ENCODE measurements at places on chromosomes 7 and 10.

- ATAC-seq, result no peak
Observed at GRCh38 chr10:118516716-118517115, 78.7 kb downstream of the PRLHR start.

DNA sequence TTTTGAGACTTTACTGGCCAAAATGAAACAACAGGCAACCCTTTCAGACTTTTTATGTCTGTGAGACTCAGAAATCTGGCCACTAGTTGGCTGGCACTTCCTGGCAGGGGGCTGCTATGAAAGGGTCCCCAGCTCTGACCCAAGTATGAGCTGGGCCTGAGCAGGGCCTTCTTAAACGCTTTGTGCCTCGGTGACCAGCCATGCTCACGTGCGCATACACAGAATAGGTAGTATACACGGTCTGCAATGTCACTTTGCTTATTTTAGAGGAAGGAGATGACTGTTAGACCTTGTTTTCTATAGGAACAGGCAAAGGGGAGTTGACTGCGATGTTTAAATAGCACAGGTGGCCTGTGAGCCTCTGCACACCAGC lies 129.6 kb downstream of the VIPR2 start:
- ATAC-seq, result no peak

DNA sequence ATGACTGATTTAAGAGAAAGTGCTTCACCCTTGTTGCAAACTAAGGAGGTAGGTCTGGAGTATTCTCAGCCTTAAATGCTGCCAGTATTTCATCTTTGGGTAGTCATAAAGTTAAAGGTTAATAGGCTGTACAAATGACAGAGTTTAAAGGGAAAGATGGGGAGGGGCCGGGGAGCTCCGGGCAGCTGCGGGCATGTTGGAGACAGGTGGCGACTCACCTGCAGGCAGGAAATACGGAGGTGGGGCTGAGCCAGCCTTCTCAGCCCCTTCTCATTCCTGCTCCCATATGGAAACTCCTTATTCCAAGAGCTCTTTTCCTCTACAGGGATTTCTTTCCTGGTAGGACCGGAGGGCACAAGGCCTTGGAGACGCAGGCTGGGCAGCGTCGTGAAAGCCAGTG lies 31.8 kb upstream of the HMX3 start:
- no peak for ATAC-seq

DNA sequence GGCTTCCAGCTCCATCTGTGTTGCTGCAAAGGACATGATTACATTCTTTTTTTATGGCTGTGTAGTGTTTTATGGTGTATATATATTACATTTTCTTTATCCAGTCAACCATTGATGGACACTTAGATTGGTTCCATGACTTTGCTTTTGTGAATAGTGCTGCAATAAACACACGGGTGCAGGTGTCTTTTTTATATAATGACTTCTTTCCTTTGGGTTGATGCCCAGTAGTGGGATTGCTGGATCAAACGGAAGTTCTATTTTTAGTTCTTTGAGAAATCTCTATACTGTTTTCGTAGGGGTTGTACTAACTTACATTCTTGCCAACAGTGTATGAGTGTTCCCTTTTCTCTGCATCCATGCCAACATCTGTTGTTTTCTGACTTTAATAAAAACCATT lies 189.7 kb downstream of the ACTR3B start:
- ATAC-seq, result no peak

DNA sequence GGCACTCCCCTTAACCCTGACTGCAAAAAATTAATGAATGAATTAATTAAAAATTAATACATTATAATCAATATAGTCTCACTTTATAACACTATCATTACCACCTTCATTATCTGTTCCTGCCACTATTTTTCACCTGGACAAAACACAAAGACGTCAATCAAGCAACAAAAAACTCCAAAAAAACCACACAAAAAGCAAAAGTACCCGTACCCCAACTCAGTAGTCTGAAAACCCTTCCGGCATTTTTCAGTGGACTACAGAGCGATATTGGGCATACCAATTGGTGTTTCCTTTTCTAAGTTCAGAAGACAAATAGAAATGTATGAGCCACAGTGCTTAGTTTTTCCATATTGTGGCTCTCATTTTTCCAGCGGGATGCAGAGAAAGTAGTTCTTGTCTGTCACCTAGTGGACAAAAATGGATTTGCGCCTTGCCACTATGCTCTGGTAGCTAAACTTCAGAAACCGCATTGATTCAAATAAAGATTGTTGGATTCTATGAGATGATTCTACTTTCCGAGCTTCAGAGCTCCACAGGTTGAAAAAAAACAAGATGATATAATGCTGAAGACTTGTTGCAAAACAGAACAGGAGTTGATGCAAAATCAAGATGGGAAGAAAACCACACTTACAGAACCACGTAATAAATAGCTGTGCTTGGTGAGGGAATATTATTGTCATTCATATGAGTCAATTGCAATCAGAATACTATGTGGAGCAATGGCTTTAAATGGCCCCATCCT lies 50.6 kb upstream of the ITGB1 start:
- ATAC-seq, result peak; percentile 69

DNA sequence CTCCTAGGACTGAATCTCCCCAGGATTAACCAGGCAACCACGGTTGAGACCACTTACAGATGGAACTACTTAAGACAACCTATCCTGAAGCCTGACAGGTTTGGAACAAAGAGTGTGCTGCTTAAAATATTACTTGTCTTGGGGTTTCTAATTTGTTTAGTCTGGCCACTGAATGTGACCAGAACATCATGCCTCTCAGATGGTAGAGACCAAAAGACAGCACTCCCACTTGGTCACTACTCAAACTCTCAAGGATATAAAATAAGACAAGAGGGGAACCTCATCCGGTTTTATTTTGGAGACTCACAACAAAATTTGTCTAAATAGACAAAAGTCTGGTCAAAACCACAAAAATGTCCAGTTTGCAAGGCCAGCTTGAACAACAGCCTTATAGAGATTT lies 15.3 kb downstream of the MRPL32 start:
- ATAC-seq, result no peak

DNA sequence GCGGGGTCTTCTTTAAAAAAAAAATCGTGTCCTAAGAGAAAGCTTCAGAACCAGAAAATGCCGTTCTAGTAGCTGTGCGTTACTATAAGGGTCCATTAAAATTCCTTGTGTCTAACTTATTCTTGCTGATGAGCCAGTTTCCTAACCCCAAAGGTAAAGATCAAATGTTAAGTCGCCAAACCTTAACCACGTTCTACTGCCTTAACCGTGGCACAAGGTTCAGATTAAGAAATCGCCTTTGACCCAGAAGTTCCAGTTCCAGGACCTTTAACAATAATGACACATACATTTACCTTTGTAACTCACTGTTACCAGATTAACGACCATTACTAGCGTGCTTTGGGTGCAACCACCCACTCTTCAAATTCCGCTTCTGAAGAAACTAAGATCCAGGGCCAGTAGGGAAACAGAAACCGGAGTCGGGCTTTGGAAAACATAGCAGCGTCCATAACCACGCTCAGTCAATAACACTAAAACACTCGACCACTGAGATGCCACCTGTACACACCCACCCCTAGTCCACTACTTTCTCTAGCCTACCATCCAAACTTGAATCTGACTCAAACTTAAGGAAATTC lies 620 bp downstream of the BET1 start:
- ATAC-seq, result peak; percentile 40

GRCh38 chr7:155660758-155661093 lies 16.3 kb downstream of the RBM33 start:
- ATAC-seq, result peak; percentile 84
